Midbrain (tissue), 1 donor: ENCODE measurements at places on chromosomes 4 and X.

- no peak for DNase-seq
Measured at GRCh38 chr4:10619220-10619619, 65.3 kb downstream of the CLNK start.

- DNase-seq = no peak
Measured at GRCh38 chrX:2707334-2707760, 16.3 kb downstream of the CD99 start.

DNA sequence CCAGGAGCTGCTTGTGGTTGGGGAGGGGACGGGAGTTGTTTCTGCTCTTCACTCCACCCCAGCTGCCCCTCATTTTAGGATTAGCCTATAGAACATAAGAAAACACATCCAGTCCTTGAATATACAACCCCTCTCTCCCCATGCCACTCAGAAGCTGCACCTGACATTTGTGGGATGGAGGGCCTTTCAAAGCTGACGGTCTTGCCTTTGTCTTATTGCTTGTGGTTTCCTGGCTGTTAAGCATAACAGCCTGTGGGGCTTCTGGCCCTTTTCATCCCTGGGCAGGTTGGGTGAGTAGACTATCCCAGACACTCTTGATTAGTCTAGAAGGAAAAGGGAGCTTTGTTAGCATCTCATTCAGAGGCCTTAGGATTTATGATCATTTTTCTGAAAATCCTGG is 407.6 kb upstream of the BOD1L1 start:
- DNase-seq = no peak

DNA sequence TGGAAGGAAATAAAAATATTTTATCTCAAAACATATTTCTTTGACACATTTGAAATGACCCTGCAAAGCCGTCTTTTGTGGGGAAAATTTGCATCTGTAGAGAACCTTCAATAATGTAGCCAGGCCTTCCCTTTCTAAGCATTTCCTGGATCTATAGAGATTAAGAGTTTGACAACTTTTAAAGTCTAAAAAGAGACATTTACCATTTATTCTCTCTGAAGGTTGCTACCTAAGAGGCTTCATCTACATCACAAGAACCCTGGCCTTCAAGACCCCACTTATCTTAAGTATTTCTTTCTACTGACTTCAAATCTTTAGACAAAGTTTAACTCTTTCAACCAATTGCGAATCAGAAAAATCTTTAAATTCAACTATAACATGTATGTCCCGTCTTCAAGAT is 1639.8 kb downstream of the RPA4 start:
- no peak for DNase-seq

- no peak for DNase-seq
Measured at GRCh38 chr4:65018313-65018712, 609.1 kb upstream of the TECRL start.

- no peak for DNase-seq
Measured at GRCh38 chrX:103535206-103535605, 15.9 kb upstream of the RAB40A start.

GRCh38 chr4:6647169-6647568 is 6.7 kb downstream of the MRFAP1 start:
- no peak for DNase-seq

DNA sequence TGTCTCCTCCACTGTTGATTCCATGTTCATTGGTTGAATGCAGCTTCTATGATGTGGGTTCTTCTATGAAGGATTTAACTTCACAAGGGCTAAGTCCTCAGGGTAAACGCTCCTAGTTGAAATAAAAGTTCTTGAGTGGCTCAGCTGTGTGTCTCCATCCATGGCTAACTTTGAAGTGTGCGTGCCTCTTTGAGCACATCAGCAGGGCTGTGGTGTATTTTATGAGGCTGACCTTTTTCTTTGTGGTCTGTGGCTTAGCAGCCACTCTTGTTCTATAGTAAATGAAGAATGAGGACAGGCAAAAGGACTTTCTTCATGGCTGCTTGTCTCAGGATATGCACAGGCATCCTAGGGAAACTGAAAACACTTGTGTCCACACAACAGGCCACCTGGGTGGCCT is 88.5 kb downstream of the KIT start:
- no peak for DNase-seq

GRCh38 chrX:39456894-39457604 is 640.7 kb downstream of the BCOR start:
- DNase-seq = no peak

GRCh38 chr4:175657571-175657970 is 154.5 kb downstream of the GPM6A start:
- DNase-seq = no peak

DNA sequence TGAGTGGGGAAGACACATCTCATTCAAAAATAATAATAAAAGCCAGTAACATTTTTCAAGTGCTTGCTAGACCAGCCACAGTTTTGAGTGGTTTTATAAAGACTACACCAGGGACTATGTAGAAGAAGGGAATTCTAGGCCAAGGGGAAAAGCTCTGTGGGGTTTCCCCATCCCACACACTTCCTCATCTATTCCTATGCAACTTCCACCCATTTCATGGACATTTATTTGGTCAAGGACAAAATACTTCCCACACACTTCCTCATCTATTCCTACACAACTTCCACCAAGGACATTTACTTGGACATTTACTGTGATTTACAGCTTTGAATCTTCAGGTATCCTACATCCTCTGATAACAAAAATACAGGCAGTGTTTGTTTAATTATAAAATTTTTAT is 86.5 kb upstream of the KLF3 start:
- DNase-seq = no peak

DNA sequence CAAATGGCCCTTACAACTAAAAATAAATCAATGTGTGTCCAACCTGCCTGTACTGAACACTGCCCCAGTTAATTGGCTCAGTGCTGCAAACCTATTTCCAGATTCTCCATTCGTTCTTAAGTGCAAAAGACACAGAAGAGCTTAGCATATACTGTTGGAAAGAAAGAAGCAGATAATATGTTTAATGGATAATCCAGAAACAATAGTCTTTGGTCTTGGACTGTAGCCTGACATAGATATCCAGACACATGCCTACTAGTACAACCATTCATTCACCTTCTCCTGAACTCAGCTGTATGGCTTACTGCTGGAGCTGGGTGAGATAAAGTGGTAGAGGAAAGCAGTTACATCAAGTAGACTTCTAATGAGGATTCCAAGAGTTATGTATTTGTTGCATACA is 77.0 kb downstream of the LUZP4 start:
- no peak for DNase-seq

- DNase-seq = no peak
Measured at GRCh38 chr4:40238700-40239548, 42.1 kb downstream of the RHOH start.

GRCh38 chrX:2391869-2392606 is 108.7 kb downstream of the DHRSX start:
- no peak for DNase-seq

GRCh38 chr4:126603825-126604224 is 1028.9 kb upstream of the INTU start:
- no peak for DNase-seq
